ENCODE measurements at places on chromosomes 5 and 9. TPM values are rescaled to one million over a fixed set of nuclear protein-coding genes. Genes with fewer than 3 reads are reported as not detected.
A peak's percentile ranks its signal among the peaks of the same experiment; 100 is the strongest.

GRCh38 chr9:32398207-32398606 lies 13.8 kb downstream of the ACO1 start:
- no peak for DNase-seq

Gene AGXT2
- not detected for polyA plus RNA-seq

GRCh38 chr5:134555890-134556311 lies 30.4 kb downstream of the JADE2 start:
- peak; percentile 17 for DNase-seq

GRCh38 chr9:78601957-78602565 lies 305.1 kb downstream of the PSAT1 start:
- peak; percentile 31 for DNase-seq
